EL (cell line): ENCODE measurements at places on chromosomes 6 and 20.

DNA sequence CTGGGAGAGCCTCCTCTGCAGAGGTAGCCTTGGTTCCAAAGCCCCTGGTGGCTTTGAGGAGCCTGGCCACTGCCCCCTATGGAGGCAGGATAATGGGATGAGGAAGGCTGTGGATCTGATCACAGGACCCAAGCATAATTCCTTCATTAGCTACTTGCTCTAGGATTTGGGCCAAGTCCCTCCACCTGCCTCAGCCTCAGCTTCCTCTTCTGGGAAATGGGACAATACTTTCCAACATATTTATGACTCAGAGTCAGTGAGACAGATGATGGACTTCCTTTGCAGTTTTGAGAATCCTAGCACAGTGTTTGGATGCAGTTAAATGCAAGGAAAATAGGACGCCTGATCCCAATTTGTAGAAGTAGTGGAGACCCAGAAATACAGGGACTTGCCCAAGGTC lies 63.8 kb upstream of the MYL9 start:
- no peak for DNase-seq

- DNase-seq = no peak
Measured at GRCh38 chr20:31967830-31968249, at the start of gene XKR7. XKR7 (plus strand) TSS chr20:31968151; CDS start chr20:31968176, 25 bp downstream.

- DNase-seq = peak; percentile 16
Measured at GRCh38 chr6:5422321-5422915, 161.1 kb downstream of the FARS2 start.

GRCh38 chr20:62448038-62448437 lies 20.7 kb upstream of the RBBP8NL start:
- no peak for DNase-seq

DNA sequence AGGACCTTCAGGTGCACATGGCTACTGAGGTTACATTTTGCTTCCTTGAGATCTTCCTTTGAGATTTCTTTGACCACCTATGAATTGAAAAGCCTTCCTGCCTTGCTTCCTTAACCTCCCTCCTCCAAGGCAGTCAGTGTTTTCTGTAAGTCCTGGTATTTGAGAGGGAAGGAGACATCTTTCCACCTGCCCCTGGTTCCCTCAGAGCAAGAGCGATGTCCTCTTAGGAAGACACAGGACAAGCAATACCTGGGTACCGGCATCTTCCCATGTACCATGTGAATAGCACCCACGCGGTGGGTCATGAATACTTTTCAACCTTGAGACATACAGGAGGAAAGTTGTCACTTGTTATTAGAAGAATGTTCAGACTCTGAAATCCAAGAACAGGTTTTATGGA lies 37.1 kb downstream of the GINS1 start:
- no peak for DNase-seq

DNA sequence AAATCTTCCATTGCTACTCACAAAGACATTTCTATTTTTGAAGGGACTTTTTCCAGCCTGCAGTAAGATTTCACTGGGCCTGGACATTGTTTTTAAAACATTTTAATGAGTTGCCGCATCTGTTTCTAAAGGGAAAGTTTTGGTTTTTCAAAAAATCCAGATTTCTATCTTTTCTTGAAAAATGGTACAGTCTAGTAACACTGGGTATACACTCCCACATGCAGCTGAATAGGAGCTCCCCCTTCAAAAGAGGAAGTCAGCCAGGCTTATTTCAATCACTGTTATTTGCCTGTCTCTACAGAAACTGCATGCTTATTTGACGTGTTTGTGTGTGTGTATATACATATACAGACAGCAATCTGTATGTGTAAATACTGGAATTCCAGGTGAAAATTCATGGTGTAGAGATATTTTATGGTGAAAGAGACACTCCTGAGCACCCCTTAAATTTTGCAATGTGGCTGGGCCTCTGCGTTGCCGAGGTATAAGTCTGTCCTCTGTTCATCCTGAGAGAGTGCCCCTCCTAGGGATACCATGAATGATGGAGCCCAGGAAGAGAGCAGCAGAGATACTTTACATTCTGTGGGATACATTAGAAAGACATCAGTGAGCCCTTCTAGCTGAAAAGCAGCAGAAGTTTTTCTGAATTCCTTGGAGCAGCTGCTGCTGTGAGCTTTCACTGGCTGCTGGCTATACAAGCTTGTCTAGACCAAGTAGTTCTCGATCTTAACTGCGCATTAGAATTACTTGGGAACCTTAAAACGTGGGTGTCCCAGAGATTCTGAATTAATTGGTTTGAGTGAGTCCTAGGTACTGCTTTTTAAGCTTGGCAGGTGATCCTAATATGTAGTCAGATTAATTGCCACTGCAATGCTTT lies 12.0 kb upstream of the ABRACL start:
- DNase-seq = no peak

GRCh38 chr6:30818391-30818841 lies 65.9 kb upstream of the DDR1 start:
- peak; percentile 83 for DNase-seq
